ENCODE measurements at places on chromosomes 13 and 19. TPM values are rescaled to one million over a fixed set of nuclear protein-coding genes. Genes with fewer than 3 reads are reported as not detected.

The SIGLEC12 gene
- total RNA-seq = not detected

DNA sequence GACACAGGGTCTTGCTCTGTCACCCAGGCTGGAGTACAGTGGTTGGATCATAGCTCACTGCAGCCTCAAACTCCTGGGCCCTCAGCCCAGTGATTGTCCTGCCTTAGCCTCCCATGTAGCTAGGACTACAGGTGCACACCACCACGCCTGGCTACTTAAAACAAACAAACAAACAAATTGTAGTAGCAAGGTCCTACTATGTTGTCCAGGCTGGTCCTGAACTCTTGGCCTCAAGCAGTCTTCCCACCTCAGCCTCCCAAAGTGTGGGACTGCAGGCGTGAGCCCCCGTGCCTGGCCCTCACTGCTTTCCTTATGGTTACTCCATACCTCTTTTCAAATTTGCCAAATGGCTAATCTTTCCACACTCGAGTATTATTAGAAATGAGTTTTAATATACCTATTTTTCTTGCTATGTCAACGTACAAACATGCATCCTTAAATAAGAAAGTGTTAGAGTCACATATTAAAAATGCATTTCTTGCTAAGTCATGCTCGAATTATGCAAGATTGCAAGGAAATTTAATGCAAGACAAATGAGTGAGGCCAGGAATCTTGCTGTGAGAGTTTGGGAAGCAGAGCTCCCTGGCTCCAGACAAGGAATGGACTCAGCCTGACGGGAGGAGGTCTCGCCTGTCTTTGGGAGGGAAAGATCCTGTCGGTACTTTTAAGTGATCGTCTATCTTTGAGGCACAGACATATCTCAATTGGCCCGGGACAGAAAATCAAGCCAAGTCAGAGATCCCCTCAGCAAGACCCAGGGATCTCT, 39.4 kb downstream of the RFX2 start:
- H3K27me3 ChIP-seq = no peaks in the 10 kb centered on the region
- H3K4me1 ChIP-seq = peaks cover 24% of the 10 kb centered on the region
- H3K4me3 ChIP-seq = no peak overlapping the region
- peak; percentile 78 for DNase-seq
- no peaks in the 10 kb centered on the region for H3K36me3 ChIP-seq
- H3K27ac ChIP-seq = peak overlapping the region; percentile 89

The TYROBP gene
- total RNA-seq = not detected

GRCh38 chr13:109148243-109148642, 518.8 kb downstream of the MYO16 start:
- H3K36me3 ChIP-seq = no peaks in the 10 kb centered on the region
- DNase-seq = peak; percentile 87
- H3K27me3 ChIP-seq = no peaks in the 10 kb centered on the region
- H3K4me1 ChIP-seq = peaks cover 11% of the 10 kb centered on the region
- no peak overlapping the region for H3K4me3 ChIP-seq

GRCh38 chr13:91785431-91786119, 387.2 kb downstream of the GPC5 start:
- H3K36me3 ChIP-seq = no peaks in the 10 kb centered on the region
- H3K4me1 ChIP-seq = no peaks in the 10 kb centered on the region
- no peak for DNase-seq
- no peak overlapping the region for H3K27ac ChIP-seq
- H3K27me3 ChIP-seq = no peaks in the 10 kb centered on the region

The CCL25 gene
- total RNA-seq = not detected

DNA sequence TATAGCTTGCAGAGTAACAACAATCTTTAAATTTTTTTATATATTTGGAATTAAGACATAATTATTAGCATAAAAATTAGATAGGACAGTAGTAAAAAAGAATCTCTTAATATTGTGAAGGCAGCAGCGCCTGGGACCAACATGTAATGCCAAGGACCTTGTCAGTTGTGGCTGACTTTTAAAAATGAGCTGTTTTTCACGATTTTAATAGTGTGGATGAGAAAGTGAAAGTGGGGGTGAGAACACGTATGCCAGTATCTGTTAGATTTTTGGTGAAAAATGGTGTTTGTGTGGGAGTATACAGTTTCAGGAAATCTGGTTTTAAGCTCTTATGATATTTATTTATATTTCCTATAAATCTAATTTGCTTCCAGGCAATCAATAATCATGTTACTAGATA, 125.2 kb downstream of the LMO7 start:
- H3K27ac ChIP-seq = peak overlapping the region; percentile 95
- H3K36me3 ChIP-seq = peaks cover 3% of the 10 kb centered on the region
- no peaks in the 10 kb centered on the region for H3K27me3 ChIP-seq
- peak overlapping the region; percentile 38 for H3K4me3 ChIP-seq

The COX7A1 gene
- total RNA-seq = 1.1 TPM

GRCh38 chr13:50915565-50915964, 6.0 kb downstream of the RNASEH2B start:
- H3K27me3 ChIP-seq = no peaks in the 10 kb centered on the region
- no peaks in the 10 kb centered on the region for H3K36me3 ChIP-seq
- H3K4me1 ChIP-seq = peaks cover 14% of the 10 kb centered on the region

GRCh38 chr19:1470305-1471009, 8.6 kb downstream of the C19orf25 start:
- H3K4me1 ChIP-seq = peaks cover 21% of the 10 kb centered on the region
- no peak for DNase-seq
- no peaks in the 10 kb centered on the region for H3K36me3 ChIP-seq
- peak overlapping the region; percentile 15 for H3K4me3 ChIP-seq
- no peak overlapping the region for H3K27ac ChIP-seq
- H3K27me3 ChIP-seq = peaks cover 68% of the 10 kb centered on the region

The MYBPC2 gene
- not detected for total RNA-seq

The HAUS8 gene
- total RNA-seq = 3.9 TPM

The ZNF415 gene
- 7.8 TPM for total RNA-seq

The HCST gene
- not detected for total RNA-seq

DNA sequence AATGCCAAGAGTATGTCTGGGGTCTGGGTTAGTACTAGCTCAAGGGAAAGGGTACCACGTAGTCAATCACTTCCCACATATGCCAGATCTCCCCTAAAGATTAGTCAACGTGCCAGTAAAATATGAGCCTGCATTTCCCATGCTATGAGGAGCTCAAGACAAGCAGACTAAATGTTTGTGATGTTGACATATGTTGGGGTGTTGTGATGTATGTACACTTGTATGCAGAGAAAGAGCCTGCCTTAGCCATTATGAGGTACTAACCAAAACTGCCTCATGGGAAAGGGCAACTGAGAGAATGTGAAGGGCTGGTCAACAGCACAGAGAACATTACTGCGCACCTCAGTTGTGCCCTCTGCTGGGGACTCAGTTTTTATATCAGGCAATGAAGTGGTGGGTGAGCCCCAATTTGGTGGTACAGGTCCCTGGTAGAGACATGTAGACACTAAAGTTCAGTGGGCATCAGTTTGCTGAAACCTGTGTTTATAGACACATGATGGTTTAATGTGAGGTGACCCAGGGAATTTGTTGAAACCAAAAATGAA, 287.0 kb downstream of the DCT start:
- peaks cover 2% of the 10 kb centered on the region for H3K4me1 ChIP-seq
- no peaks in the 10 kb centered on the region for H3K27me3 ChIP-seq
- no peak overlapping the region for H3K4me3 ChIP-seq

The SSBP4 gene
- total RNA-seq = 13.3 TPM

GRCh38 chr13:78428646-78429045, 174.7 kb downstream of the POU4F1 start:
- no peaks in the 10 kb centered on the region for H3K4me1 ChIP-seq
- no peaks in the 10 kb centered on the region for H3K36me3 ChIP-seq
- H3K27me3 ChIP-seq = no peaks in the 10 kb centered on the region
- H3K4me3 ChIP-seq = no peak overlapping the region
- DNase-seq = no peak

GRCh38 chr13:28474491-28475134, 20.3 kb downstream of the FLT1 start:
- no peak for DNase-seq
- no peak overlapping the region for H3K4me3 ChIP-seq
- no peaks in the 10 kb centered on the region for H3K36me3 ChIP-seq

GRCh38 chr19:36049080-36049698, 4.9 kb downstream of the THAP8 start:
- no peak for DNase-seq
- H3K27me3 ChIP-seq = no peaks in the 10 kb centered on the region
- H3K4me1 ChIP-seq = no peaks in the 10 kb centered on the region
- no peaks in the 10 kb centered on the region for H3K36me3 ChIP-seq

GRCh38 chr19:53424968-53425597, 6.7 kb upstream of the ZNF761 start:
- peak; percentile 65 for DNase-seq
- no peaks in the 10 kb centered on the region for H3K27me3 ChIP-seq
- no peak overlapping the region for H3K4me3 ChIP-seq
- no peak overlapping the region for H3K27ac ChIP-seq
- no peaks in the 10 kb centered on the region for H3K4me1 ChIP-seq

- peaks cover 4% of the 10 kb centered on the region for H3K36me3 ChIP-seq
- peaks cover 9% of the 10 kb centered on the region for H3K4me1 ChIP-seq
- H3K4me3 ChIP-seq = no peak overlapping the region
- DNase-seq = peak; percentile 32
Observed at GRCh38 chr19:49469828-49470614, 4.0 kb upstream of the FLT3LG start.

- no peaks in the 10 kb centered on the region for H3K36me3 ChIP-seq
- DNase-seq = no peak
- H3K4me1 ChIP-seq = peaks cover 8% of the 10 kb centered on the region
Observed at GRCh38 chr19:40597329-40597838, 3.8 kb upstream of the LTBP4 start.

DNA sequence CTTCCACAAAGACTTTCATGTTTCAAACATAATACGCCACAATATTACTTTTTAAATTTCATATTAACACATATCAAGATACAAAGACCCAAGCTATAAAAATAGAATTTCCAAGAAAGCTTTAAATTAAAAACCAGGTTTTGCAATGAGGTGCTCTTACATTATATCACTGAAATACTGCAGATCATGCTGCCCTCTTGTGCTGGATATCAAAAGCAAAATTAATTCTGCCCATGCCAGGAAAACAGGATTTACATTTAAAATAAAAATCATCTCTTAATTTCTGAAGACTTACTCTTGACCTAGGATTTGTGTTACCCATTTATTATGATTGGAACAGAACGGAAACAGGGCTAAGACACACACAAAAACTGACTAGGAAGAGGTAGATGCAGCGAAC, 145.0 kb downstream of the ABCC4 start:
- DNase-seq = peak; percentile 17
- no peak overlapping the region for H3K27ac ChIP-seq
- H3K4me3 ChIP-seq = no peak overlapping the region
- H3K27me3 ChIP-seq = no peaks in the 10 kb centered on the region
- peaks cover 8% of the 10 kb centered on the region for H3K4me1 ChIP-seq

Measured in IMR-90 (cell line).